ENCODE measurements at places on chromosomes 3 and 15.
A peak's percentile ranks its signal among the peaks of the same experiment; 100 is the strongest.

GRCh38 chr3:54928046-54928770, at the start of gene LRTM1:
LRTM1 (minus strand) TSS chr3:54928059; CDS start chr3:54927911, 148 bp downstream.
- DNase-seq, result no peak

DNA sequence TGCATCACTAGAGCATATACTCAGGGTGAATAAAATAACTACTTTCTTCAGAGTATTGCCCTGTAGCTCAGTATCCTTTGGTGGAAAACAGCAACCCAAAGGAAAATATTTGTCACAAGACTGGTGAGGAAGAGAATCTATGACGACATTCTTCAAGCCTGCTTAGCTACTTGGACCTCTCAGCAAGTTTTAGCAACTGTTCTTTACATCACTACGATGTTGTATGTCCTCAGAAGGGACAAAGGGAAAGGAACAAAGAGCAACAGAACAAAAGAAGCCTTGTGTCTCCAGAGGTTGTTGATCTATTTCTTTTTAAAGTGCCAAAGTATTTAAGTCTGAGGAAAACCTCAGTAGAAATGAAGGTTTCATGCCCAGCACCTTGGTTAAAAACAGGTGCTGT, 746.7 kb downstream of the NAALADL2 start:
- DNase-seq, result no peak

DNA sequence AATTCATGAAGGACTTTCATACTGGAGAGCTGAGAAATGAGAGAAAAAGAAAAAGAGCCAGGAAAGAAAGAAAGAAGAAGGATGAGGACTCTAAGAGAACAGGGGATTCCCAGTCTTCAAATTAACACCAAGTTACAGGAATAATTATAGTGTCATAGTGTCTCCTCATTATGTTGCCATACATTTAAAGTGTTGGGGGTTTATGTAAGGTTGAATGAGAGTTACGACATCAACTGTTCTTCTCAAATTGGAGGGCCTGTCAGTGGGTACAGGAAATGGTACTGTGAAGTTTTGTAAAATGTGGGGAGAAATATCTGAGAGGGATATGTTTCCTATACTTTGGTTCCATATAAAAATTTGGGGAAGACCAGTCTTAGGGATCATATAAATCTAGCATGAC, 12.3 kb upstream of the CD200 start:
- DNase-seq, result no peak

DNA sequence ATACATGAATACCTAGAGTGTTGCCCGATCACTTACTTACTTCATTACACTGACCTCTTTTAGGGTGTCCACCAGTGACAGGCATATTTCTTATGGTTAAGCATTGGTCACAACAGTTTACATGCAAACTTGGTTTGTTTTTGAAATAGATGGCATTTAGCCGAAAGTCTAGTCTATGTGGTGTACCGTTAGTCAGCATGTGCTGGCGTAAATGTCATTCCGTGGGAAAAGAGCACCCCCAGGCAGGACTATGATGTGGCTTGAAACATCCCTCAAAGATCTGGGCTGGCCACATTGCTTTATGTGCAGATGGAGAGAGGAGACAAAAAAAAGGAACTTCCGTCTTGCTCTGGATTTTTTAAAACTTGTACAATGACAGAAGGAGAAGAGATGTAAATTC, 357.0 kb upstream of the ICE2 start:
- no peak for DNase-seq

DNA sequence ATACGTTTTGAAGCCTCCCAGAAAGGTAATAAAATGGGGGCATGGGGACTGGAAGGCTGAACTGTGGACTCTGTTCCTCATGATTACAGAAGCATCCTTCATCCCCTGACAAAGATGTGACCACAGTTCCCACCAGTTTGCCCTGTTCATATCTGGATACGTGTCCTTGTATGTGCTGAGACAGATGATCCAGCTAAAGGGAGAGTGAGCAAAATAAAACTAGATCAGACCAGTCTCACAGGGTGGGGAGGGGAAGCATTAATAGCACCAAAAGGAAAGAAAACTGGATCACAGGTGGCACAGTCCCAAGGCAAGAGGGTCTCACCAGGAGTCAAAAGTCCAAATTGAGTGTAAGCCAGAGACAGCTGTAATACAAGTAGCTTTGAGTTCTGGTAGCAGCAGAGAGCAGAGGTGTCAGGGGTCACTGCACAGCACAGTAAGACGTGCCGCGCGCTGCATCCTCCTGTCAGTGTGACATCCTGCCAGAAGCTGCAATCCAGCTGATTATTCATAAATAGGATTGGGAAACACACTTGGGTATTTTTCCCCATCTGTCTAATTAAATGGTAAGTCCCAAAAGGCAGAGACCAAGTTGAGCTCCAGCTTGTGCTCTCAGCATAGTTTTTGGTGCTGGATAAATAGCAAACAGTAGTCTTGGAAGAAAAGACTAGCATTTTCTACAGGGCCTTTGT, 560.0 kb upstream of the CFAP20DC start:
- no peak for DNase-seq

DNA sequence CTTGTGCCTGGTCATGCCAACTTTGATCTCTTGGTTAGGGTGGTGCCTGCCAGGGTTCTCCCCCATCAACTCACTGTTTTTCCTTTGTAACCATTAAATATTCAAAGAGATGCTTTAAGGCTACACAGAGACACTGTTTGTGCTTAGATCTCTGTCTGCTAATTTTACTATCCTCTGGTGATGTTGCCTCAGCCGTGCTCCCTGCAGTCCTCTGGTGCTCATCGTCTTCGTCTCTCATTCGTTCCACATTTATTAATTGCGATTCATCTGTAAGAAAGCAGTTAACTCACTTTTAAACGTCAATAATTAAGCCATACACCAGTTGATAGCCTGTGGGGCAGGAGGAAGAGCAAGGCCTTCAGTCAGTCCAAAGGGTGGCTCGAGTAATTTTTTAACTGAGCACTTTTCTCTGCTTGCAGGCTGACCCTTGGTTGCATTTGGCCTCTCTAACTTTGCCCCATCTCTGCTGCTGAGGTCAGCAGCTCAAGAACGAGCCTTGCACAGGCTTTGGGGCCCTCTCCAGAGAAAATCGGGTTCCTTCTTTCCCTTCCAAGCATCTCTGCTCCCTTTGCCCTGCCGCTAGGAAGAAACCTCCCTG, 62.9 kb downstream of the KLF15 start:
- no peak for DNase-seq

DNA sequence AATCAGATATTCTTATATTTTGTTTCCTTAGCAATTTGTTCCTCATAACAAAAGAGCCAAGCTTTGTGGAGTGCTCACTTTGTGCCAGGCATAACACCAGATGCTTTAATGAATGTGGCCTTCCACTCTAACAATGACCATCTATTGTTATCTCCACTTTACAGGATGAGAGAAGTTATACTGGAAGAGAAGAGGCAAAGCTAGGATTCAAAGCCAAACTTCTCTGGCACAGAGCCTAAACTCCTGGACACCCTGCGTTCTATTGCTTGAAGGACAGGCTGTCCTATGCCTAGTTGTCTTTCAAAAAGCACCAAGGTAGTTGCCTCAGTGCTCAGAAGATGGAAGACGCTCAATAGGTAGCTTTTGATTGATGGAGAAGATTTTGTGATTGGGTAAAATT, 123.2 kb upstream of the FEZF2 start:
- DNase-seq, result no peak

DNA sequence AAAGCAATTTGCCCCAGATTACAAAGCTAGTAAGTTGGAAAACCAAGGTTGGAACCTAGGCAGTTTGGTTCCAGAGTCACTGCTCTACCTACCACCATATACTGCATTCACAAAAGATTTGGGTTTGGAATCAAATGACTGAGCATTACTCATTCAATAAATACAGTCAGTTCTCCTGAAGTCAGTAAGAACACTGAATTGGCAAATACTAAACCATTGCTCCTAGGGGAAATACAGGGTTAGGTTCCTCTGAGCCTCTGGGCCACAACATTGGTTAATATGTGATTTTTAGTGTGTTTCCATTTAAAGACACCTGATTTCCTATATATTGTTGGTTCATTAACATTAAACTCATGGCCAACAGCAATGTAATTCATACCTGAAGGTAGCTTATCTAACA, 2.1 kb upstream of the EIF5A2 start:
- DNase-seq, result peak; percentile 47

DNA sequence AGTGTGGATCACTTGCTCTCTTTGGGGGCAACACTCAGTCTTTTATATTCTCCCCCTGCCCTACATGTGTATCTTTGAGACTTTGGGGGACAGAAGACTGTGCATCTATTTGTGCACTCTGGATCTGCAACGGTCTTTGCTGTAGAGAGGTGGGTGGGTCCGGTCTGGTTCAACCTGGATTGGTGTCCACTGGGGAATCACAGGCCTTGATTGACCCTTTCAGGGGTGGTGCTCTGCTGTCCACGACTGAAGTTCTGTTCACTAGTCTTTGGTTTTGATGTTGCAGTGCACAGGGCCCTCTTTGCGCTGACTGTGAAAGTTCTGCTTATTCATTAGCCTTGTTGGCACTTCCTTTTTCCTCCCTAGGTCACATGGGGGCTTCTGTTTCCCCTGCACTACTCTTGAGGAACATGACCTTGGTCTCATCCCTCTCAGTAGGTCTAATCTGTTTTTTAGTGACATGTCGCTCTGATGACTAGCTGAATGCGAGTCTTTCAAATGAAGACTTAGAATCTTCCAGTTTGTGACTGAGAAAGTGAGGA, 284.2 kb downstream of the SV2B start:
- DNase-seq, result no peak

GRCh38 chr3:108528459-108529252, 18.3 kb upstream of the MYH15 start:
- no peak for DNase-seq

GRCh38 chr15:80160570-80161156, 7.9 kb downstream of the FAH start:
- peak; percentile 85 for DNase-seq

DNA sequence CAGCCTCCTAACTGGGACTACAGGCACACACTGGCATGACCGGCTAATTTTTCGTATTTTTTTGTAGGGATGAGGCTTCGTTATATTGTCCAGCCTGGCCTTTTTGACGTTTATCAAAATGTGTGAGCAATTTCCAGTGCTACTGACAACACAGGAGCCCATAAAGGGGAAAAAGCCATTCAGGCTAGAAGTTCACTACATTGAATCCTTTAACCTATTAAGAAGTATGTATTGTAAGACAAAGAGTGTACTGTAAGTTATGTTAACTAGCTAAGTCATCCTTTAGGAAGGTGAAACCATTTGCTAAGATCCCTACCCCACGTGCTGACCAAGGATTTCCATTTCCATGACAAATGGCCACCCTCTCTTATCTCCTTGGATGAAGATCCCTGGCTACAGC, 156.8 kb downstream of the FOXB1 start:
- DNase-seq, result no peak

DNA sequence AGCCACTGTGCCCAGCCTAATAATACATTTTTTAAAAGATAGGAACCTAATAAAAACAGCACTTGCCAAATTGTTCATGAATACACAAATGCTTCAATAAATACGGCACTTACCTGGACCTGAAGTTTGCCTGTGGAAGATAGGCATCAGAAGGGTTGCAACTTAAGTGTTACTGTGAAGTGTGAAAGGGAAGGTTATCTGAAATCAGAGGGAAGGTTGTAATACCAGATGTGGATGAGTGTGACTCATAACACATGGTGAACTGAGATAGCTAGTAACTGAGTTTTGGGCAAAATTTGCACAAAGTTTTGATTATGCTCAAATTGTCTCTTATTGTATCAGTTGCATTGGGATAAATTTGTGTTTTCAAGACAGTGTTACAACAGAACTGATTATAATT, 68.0 kb downstream of the ATP11B start:
- no peak for DNase-seq

DNA sequence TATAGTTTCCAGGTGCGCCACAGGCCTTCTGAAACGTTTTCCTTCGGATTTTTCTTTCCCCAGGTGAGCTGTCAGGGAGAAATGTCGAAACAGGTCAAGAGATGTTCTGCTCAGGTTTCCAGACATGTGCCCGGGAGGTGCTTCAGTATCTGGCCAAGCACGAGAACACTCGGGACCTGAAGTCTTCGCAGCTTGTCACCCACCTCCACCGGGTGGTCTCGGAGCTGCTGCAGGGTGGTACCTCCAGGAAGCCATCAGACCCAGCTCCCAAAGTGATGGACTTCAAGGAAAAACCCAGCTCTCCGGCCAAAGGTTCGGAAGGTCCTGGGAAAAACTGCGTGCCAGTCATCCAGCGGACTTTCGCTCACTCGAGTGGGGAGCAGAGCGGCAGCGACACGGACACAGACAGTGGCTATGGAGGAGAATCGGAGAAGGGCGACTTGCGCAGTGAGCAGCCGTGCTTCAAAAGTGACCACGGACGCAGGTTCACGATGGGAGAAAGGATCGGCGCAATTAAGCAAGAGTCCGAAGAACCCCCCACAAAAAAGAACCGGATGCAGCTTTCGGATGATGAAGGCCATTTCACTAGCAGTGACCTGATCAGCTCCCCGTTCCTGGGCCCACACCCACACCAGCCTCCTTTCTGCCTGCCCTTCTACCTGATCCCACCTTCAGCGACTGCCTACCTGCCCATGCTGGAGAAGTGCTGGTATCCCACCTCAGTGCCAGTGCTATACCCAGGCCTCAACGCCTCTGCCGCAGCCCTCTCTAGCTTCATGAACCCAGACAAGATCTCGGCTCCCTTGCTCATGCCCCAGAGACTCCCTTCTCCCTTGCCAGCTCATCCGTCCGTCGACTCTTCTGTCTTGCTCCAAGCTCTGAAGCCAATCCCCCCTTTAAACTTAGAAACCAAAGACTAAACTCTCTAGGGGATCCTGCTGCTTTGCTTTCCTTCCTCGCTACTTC, 3.8 kb downstream of the BHLHE40 start:
- DNase-seq, result peak; percentile 58
